Stimulated activated naive CD4-positive, alpha-beta T cell treated with Interleukin-2 at 50 U/mL for 16 hours (primary cell): ENCODE measurements at places on chromosomes 2 and 18.

- peak; percentile 12 for DNase-seq
Measured at GRCh38 chr2:53786352-53786704, 425 bp downstream of the ASB3 start.

DNA sequence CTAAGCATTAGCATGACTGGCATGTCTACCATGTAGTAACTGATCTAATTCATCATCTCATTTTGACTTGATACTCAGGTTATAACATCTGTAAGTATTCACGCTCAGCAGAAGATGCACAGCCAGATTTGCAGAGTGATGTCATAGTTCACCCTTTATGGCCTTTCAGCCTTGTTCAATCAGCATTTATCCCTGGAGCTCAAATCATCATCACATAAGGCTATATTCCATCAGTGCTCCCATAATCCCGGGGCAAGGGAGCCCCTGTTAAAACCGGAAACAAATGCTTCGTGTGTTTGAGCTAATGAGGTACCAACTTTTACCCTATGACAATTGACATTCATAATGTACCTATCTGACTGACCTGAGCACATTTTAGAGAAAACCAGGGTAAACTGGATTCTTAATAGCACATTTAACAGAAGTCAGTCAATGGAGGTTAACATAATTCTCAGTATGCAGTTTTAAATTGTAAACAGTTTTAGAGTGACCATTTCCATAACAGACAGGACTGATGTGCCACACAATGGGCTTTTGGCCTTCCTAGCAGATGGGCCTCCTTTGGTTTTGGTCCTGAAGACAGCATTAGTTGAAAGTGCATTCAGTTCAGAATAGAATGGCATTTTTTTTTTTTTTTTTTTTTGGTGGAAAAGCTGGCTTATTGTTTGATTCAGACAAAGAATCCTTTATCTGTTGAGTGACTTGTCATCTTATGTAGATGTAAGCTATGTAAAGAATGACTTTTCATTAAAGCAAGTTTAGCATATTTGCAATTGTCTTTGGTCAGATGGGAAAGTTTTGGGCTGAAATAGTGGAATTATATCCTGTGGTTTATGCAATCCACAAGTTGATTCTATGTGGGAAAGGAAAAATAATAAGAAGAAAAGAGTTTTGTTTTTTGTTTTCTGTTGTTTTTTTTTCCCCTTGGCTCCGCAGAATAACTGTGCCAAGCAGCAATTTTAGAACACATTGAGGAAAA lies 866.0 kb upstream of the ACVR2A start:
- no peak for DNase-seq

GRCh38 chr2:45975752-45976517 lies 321.3 kb upstream of the EPAS1 start:
- no peak for DNase-seq

GRCh38 chr18:2597639-2598038 lies 26.3 kb downstream of the NDC80 start:
- no peak for DNase-seq

GRCh38 chr2:48016225-48017019 lies 110.1 kb upstream of the FBXO11 start:
- no peak for DNase-seq
